ENCODE measurements at places on chromosomes 1 and 21.

GRCh38 chr1:85142753-85143152 is 58.1 kb downstream of the SYDE2 start:
- DNase-seq = no peak

DNA sequence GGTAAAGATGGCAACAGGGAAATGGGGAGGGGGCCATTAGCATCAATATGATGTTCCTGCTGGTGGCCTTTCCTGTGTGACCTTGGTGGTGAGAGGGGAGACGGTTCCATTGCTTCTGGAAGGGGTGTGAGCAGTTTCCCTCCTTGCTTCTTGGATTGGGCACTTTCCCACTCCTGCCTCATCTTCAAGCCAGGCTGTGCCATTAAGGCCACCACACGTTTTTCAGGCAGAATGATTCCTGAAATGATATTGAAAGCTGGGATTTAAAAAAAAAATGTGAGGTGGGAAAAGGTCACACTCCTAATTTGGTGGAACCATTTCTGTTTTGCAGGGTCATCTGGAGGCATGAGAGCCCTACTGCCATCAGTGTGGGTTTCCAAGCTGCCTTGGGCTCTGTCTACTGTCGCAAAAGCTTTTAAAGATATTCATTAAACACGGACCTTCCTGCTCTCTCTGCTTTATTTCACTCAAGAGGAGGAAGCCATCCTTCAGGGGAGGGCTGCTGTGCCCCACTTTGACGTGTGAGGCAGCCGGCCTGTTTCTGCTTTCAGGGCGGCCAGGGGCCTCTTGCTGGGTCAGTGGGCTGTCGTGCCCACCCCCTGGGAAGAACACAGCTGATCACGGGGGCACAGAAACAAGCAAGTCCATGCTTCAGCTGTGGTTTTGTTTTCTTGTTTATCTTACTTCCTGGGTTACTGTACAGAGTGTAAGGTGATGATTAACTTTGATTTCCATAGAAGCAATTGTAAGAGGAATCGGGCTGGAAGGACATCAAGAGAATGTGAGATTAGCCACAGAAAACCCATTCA is 8.0 kb downstream of the RIIAD1 start:
- no peak for DNase-seq

GRCh38 chr1:87799451-87799850 is 470.8 kb downstream of the LMO4 start:
- DNase-seq = no peak

DNA sequence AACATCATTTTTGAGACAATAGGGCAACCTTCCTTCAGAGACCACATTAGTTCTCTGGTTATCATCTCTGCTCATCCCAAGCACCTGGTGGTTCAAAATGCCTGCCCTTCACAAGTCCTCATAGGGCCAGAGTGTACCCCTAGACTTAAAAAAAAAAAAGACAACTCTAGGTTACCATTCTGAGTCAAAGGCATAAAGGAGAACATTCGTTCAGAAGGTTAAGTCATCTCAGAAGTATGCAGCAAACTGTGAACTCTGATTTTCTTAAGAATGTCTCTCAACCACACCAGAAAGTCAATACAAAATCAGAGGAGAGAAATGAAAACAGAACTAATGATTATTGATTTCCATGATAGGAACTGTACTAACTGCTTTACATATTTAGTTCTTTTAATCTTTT is 9.2 kb upstream of the BEND5 start:
- DNase-seq = no peak

GRCh38 chr1:52145137-52145536 is 3.2 kb downstream of the ZFYVE9 start:
- DNase-seq = no peak

DNA sequence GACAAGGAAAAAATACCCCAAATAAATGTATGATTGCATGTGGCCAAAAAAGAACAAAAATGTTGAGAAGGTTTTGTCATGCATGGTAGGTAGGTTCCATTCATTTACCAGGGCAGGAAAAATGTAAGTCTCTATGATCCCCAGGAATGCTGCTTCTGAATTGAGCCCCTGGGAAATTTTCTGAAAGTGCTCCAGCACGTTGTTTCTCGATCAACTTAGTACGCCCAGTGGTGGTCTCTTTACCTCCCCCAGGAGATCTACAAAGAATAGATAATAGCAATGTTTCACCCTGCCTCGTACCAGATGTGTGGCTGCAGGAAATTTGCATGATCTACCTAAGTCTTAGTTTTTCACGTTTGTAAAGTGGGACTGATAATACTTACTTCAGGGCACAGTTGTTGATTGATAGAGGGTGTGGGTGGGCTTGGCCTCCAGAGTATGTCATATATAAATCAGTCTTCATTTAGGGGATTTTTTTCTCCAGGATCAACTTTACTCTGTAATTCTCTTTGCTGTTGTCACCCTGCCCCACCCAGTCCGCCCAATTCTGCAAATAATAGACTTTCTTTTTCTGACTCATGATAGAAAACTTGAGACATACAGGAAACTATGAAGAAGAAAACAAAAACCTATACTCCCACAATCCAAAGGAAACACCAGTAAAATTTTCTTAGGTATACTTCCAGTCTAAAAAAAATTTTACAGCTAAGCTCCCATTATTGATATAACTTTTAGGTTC is 462.0 kb upstream of the RUNX1 start:
- peak; percentile 73 for DNase-seq

GRCh38 chr1:240555524-240555923 is 56.4 kb downstream of the GREM2 start:
- no peak for DNase-seq

DNA sequence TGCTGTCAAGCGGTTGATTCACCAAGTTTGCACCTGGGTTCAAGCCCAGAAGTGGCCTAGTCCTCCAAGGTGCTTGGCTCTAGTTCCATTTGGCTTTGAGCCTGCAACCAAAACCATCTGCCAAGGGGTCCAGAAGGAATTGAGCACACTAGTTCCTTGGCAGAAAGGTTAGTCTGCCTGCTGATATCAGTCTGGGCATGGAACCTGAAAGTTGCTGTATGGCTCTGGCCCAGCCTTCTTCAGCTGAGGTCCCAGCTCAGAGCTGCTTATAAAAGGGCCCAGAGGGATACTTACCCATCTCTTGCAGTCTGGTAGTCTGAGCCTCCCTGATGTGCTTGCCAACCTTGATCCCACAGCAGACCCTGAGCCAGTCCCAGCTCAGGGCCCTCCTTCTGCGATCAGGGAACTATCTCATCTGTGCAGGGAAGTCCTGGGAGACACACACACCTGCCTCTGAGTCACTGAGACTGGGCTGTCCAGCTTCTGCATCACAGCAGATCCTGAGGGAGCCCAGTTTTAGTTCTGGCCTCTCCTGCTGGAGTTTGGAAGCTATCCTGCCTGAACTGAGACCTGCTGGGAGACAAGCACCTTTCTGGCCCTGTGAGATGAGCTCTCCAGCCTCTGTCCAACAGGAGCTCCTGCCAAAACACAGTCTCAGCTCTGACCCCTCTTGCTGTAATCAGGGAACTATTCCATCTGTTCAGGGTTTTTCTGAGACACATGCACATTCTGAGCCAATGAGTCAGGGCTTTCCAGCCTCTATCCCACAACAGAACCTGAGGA is 75.8 kb downstream of the CTH start:
- no peak for DNase-seq

GRCh38 chr21:45163413-45164123 is 89.2 kb downstream of the ADARB1 start:
- DNase-seq = no peak

DNA sequence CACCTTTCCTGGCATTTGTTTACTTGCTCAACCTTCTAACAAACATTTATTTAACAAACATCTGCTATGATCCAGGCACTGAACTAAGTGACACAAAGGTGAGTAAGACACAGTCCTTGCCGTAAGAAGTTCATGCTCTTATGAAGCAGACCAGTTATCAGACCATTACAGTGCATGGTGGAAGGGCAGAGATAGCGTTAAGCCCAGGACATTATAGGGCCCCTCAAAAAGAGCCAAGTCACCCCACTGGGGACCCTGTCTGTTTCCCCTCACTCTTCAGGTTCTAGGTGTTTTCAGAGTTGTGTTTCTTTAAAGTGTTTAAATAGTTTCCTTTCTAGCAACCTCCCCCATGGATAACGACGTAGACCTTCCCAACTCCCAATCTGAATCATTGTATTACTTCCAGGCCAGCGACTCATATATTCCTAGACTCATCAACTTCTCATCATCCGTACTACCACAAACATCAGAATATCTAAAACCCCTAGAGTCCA is 39.3 kb downstream of the TCP10L start:
- DNase-seq = no peak

DNA sequence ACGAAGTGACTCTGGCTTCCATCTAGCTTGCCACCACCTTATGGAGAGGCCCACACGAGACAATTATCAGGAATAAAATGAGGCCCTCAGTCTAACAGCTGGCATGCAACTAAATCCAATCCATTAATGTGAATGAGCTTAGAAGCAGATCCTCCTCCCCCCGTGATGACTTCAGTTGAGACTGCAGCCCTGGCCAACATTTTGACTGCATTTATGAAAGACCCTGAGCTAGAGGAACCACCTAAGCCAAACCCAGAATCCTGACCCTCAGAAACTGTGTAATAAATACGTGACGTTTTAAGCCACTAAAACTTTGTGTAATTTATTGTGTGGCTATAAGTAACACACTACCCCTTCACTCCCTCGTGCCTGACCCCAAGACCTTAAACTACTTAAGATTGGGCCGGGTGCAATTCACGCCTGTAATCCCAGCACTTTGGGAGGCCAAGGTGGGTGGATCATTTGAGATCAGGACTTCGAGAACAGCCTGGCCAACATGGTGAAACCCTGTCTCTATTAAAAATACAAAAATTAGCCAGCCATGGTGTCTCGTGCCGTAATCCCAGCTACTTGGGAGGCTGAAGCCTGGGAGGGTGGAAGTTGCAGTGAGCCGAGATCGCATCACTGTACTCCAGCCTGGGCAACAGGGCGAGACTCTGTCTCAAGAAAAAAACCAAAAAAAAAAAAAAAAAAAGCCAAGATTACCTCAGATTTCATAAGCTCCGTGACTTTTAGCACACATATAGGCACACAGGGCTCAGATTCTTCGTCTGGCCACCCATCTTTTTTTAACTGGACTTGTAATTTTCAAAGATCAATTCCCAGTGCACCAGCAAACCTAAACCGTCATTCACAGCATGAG is 72.5 kb downstream of the ENAH start:
- no peak for DNase-seq

DNA sequence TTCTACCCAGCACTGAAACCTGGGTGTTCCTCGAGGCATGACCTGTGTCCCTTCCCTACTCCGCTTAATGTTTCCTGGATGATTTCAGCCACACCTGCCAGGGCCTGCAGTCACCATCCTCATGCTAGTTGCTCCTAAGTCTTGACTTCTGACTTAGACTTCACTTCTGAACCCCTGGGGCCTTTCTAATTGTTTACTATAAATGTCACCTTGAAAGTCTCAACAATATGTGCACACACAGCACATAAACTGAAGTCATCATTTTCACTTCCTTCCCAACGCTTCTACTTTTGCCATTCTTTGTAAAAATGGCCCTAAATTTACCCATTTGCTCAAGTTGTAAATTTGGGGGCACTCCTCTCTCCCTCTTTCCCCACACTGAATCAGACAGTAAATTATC is 141.1 kb downstream of the DYRK1A start:
- no peak for DNase-seq

GRCh38 chr1:110728388-110729001 is 53.8 kb upstream of the KCNA3 start:
- DNase-seq = peak; percentile 64

DNA sequence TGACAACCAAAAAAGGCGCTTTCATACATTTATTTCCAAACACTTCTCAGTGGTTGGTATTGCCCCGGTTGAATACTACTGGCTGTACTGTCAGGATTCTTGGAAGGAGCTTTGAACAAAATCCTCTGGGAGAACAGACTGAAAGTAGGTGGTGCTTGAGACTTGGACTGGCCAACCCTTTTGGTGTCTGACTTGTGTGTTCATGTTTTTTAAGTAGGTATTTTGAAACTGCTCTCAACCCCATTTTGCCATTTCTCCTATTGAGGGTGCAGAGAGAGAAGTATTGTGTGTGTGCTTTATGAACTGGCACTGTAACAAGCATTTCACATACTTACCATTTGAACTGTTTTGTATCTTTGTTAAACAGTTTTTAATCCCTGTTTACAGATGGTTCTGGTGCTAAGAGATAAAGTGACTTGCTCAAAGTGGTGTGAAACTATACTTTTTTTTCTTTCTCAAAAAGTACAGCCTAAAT is 21.2 kb downstream of the ARID1A start:
- DNase-seq = no peak

DNA sequence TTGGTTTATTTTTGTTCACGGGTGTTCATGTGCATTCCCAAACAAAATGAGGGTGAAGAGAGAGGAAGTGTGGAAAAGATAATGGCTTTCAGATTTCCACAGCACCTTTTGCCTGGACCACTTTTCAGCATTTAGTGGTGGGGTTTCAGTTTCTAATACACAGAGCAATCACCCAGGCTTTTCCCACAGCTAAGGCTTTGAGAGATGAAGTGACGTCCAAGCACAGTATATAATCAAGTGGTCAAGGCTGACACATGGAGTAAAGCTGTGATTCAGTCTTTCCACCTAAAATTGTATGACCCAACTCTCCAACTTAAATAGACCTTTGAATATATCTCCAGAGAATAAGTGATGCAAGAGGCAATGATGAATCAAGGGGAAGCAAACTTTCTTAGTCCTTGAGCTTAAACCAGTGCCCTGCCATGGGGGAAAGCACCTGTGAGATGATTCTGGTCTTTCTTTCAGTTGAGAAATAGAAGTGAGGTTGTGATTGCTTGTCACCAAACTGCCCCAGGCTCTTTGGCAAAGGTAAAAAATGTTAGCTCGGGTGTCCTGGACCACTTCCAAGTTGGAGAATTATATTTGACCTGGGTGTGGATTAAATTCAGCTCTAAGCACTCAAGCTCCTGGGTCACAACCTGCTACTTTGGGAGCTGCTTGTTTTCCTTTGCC is 2.4 kb upstream of the PIK3R3 start:
- DNase-seq = peak; percentile 64

GRCh38 chr1:180486092-180486491 is 16.3 kb downstream of the ACBD6 start:
- no peak for DNase-seq

DNA sequence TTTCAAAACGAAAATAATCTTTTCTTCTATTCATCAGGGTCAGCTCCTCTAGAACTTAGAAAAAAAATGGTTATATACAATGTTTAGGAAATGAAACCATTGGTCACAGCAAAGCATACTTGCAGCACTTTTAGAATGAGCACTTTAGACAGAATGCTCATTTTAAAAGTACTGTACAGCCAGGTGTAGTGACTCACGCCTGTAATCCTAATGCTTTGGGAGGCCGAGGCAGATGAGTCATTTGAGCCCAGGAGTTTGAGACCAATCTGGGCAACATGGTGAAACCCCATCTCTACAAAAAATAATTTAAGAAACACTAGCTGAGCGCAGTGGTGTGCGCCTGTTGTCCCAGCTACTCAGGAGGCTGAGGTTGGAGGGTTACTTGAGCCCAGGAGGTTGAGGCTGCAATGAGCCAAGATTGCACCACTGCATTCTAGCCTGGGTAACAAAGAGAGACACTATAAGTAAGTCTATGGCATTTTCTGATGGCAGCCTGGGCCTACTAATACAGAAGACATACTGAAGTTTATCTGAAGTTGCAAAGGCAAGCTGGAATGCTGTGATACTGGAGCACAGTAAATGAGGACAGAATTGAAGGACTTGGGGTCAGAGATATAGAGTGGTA is 48.9 kb upstream of the ZNF326 start:
- DNase-seq = no peak

- no peak for DNase-seq
Measured at GRCh38 chr1:197027359-197027758, 39.7 kb downstream of the F13B start.

Data from suppressor macrophage treated with lipopolysaccharide for 1 hour (primary cell).